Islet precursor cell (in vitro differentiated cells): ENCODE measurements at places on chromosomes 4 and X.

GRCh38 chrX:124005228-124005627, 43.7 kb downstream of the STAG2 start:
- no peak for DNase-seq

GRCh38 chr4:12595986-12596385, 888.2 kb downstream of the RAB28 start:
- no peak for DNase-seq

GRCh38 chr4:173160871-173161270, 7.7 kb upstream of the GALNT7 start:
- no peak for DNase-seq

GRCh38 chr4:140020457-140021361, 133.3 kb downstream of the MAML3 start:
- no peak for DNase-seq

DNA sequence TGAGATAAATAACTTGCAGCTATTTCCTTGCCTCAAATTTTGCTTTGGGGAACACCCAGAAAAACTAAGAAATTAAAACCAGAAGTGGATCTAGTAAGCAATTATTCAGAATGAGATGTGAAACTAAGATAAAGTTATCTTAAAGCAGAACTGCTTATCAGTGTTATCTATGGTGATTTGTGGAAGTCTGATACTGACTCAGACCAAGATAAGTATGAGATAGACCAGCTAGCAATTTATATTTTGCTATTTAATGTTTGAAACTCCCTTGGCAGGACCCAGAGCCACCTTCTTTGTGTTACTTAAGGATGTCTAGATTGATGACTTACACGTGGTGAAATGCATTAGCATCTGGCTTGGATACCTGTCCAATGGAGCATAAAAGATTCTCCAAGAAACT, 368.1 kb downstream of the EPHA5 start:
- DNase-seq, result no peak

- DNase-seq, result no peak
Measured at GRCh38 chr4:102826105-102826889, 1.1 kb downstream of the UBE2D3 start.

- DNase-seq, result no peak
Measured at GRCh38 chr4:74315376-74315775, 7.1 kb downstream of the EPGN start.

- DNase-seq, result no peak
Measured at GRCh38 chr4:89556601-89557305, 249.2 kb upstream of the GPRIN3 start.

GRCh38 chrX:87813566-87813965, 296.0 kb downstream of the KLHL4 start:
- DNase-seq, result no peak

DNA sequence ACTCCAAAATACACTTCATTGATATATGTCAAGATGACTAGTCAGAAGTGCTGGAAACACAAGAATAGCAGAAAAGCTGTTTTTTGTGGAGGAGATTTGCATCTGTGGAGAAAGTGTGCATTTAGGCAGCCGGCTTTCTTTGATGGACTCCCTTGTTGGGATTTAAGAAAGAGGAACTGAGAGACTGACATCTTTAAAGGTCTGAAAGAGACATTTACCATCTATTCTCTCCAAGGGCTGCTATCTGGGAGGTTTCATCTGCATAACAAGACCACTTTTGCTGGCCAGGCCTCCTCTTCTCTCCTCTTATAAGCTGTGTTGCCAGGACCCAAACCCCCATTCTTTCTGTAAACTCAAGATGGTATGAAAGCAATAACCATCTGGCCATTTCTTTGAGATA, 1065.0 kb downstream of the NLGN4X start:
- DNase-seq, result no peak

DNA sequence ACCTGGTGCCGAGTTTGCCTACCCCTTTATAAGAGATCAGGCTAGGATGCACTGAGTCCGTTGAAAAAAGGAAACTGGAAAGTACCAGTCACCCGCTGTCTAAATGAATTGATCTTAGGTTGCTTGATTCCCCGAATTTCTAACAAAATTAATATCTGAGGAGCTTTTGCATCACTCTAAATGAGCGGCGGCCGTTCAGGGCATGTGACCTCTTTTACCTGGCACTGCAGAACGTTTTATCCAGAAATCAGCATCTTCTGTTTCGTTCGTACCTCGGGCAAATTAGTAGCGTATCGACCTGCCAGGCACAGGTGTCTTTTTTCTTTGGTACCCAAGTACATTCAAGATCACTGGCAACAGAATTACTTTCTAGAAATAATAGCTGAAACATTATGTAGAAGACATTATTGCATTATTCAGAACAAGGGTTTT, 876 bp downstream of the KLHL2 start:
- no peak for DNase-seq

GRCh38 chr4:111775556-111776297, 369.5 kb upstream of the FAM241A start:
- DNase-seq, result no peak

- no peak for DNase-seq
Measured at GRCh38 chr4:155241664-155242063, 33.2 kb downstream of the NPY2R start.

DNA sequence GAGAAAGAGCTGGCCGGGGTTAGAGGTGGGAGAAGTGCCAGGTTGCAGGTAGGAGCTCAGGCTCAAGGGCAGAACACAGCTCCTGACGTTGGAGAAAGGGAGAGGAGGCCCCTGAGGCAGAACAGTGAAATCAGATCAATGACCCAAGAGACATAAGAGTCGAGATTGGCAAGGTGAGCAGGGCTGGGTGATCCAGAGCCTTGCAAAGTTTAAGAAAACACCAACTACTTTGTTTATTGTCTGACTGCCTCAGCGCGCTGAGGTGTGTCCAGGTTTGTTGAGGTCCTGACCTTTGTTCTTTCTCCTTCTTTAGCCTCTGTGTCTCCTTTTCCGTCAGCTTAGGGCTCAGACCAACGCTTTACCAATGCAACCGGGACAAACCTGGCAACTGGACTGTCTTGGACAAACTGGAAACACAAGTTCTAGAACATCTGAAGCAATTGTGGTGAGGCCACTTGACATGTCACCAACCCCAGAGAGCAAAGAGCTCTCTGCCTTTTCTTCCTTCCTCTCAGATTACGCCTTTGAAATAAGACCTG, 28.3 kb downstream of the CHRNA9 start:
- peak; percentile 64 for DNase-seq

- no peak for DNase-seq
Measured at GRCh38 chrX:150572206-150572605, 3.8 kb downstream of the MTM1 start.

DNA sequence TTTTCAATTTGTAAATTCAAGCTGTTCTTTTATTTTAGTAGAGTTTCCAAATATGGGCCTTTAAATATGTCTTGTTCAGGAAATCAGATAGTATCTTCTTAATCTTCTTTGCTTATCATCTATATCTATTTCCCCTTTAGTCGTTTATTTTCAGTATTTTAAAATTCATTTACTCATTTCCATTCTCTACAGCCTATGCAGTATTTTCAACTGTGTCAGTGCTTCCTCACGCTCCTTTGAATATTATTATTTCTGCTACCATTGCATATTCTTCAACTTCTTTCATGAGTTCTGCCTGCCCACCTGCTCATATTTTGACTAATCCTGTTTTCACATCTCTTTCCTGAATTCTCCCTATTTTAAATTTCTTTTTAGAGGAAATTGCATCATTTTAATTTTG, 185.4 kb downstream of the DKK2 start:
- DNase-seq, result no peak

GRCh38 chr4:7828011-7828720, 111.5 kb downstream of the AFAP1 start:
- peak; percentile 95 for DNase-seq

GRCh38 chr4:68434836-68435235, 12.4 kb upstream of the TMPRSS11E start:
- no peak for DNase-seq

- DNase-seq, result no peak
Measured at GRCh38 chr4:150828159-150828558, 186.9 kb downstream of the LRBA start.

DNA sequence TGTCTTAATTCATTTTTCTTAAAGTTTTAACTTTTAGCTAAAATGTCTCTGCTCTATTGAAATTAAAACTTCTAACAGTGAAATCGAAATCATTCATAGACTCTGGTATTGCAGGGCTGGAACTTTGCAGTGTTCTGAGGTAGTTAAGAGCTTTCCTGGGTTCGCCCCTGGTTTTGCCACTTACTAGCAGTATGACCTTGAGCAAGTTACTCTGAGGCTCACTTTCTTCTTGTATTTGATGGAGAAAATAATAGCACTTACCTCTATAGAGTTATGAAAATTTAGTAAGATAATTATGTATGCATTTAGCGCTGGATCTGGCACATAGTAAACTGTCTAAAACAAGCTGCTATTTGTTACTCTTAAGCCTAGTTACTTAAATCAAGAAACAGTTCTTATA, 1.7 kb downstream of the SLAIN2 start:
- DNase-seq, result no peak

- DNase-seq, result no peak
Measured at GRCh38 chrX:133966199-133966598, 19.2 kb downstream of the GPC3 start.

DNA sequence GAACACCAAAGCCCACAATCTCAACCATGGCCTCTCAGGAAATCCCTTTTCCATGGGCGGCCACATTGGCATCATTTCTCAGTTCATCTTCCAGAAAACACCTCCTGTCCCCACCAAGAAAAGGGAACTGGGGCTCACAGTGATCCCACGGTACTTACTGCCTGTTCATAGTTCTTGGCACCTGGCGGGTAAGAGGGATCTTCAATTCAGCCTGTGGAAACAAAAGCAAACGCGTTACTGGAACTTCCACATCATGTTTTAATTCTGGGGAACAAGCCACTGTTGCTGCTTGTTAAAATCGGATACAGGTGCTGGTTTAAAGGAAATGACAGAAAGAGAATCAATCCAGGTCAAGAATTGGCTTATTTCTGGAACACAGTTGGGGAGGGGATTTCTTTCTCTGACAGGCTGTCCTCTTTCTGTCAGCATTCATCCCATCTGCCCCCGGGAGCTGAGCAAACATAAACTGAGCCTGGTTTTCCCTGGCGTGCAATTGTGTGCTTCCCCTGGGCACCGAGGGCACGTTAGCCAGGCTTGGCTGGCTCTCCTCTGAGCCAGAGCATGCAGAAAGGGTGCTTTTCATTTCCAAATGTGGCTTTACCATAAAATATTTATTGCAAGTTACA, 16.8 kb downstream of the CLNK start:
- DNase-seq, result no peak

- peak; percentile 57 for DNase-seq
Measured at GRCh38 chr4:151331276-151332042, 6.1 kb upstream of the SH3D19 start.

DNA sequence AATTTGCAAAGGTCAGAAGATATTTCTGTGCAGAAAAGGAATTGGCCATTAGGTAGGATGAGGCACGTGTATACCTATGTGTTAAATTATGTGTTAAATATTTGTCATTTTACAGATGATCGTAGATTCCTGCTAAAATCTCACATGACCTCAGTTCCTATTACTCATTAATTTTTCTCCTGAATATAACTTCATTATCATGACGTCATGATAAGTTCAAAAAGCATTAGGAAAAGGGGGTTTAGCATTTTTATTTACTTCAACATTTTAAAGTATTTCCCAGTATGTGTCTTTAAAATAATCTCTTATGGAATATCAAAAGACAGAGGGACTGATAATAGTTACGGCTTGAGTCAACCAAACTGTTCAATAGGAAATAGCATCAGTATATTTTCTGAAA, 372.8 kb downstream of the IL1RAPL1 start:
- DNase-seq, result no peak

DNA sequence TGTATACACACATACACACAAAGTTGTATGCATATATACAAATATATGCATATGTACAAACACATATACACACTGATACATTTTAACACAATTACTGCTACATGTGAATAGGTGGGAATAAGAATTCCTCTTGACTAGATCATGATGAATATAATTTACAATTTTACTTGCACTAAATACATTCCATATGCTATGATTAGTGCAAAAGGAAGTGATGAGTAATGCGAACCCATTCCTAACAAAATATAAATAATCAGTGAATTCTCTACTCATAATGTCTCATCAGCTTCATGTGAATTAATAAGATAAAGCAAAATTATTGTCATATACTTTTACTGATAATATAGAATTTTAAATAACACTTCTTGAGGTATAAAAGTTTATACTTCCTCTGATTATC, 1077.3 kb upstream of the PCDH10 start:
- DNase-seq, result no peak

- no peak for DNase-seq
Measured at GRCh38 chr4:19879330-19879729, 372.4 kb upstream of the SLIT2 start.

- no peak for DNase-seq
Measured at GRCh38 chr4:150289881-150290280, 211.6 kb downstream of the DCLK2 start.

DNA sequence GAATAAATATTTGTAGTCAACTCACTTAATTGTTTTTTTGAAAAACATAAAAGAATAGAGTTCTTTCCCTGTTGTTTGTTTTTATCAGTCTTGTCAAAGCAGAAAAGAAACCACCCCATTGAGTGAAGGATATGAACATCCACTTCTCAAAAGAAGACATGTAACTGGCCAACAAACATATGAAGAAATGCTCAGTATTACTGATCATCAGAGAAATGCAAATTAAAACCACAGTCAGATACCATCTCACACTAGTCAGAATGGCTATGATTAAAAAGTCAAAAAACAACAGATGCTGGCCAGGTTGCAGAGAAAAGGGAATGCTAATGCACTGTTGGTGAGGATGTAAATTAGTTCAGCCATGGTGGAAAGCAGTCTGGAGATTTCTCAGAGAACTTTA, 326.1 kb upstream of the EMCN start:
- DNase-seq, result no peak

GRCh38 chr4:109134268-109134667, 168.2 kb downstream of the COL25A1 start:
- no peak for DNase-seq

GRCh38 chr4:165328101-165328425, 594 bp downstream of the MSMO1 start:
- no peak for DNase-seq

DNA sequence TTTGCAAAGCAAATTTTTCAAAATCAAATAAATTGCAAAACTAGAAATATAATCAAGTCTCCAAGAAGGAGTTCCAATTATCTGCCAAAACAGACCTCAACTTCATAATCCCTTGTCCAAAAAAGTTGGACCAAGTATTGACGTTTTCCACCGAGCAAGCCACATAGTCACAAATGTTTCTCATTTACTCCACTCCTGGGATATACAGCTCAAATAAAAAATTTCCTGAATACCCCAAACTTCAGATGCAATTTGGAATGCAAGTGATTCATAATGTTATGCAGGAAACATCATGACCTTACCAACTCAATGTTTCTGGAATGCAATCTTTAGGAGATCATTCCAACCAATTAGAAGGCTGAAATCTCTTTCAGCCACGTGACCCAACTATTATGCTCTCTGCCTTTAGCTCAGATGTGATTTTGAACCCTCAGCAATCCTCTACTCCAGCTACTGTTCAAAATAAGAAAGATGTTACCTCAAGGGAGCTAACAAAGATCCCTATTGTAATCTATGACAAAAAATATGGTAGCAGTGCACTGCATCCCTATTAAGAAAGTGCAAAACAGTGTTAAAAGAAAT, 72.4 kb downstream of the PRDM5 start:
- no peak for DNase-seq
